ENCODE measurements at places on chromosomes 4 and X.

DNA sequence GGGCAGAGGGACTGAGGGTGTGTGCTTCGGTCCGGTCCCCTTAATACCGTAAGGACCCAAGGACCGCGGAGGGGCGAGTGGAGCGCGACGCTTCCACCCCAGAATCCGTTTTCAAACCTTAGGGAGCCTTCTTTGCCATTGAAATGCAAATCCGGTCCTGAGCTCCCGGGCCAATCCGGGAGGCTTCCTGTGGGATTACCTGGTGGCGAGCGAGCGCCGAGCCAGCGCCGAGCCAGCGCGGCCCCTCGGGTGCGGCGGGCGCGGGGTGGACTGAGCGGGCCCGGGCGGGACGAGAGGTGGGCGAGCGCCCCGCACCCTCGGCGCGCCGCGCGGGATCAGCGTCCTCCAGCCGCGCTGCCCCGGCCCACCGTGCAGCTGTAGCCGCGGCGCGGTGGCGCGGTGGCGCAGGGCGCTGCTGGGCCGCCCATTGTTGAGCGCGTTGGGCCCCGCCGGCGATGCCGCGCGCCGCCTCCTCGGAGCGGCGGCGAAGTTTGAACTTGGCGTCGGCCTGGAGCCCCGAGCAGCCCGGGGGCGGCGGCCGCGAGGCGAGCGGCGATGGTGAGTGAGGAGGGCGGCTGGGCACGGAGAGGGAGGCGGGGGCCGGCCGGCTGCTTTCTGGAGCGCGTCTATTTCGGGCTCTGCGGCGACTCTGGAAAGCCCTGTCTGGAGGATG, 208.7 kb downstream of the SOWAHB start:
- peak; percentile 5 for DNase-seq

GRCh38 chr4:164977243-164978164, at the start of gene TRIM61:
Gene TRIM61 (minus strand): TSS chr4:164977657. CDS start chr4:164970002, 7,655 bp downstream.
- DNase-seq: no peak

- DNase-seq: no peak
These were observed 144.3 kb downstream of the RTL3 start for GRCh38 chrX:78514852-78515251.

DNA sequence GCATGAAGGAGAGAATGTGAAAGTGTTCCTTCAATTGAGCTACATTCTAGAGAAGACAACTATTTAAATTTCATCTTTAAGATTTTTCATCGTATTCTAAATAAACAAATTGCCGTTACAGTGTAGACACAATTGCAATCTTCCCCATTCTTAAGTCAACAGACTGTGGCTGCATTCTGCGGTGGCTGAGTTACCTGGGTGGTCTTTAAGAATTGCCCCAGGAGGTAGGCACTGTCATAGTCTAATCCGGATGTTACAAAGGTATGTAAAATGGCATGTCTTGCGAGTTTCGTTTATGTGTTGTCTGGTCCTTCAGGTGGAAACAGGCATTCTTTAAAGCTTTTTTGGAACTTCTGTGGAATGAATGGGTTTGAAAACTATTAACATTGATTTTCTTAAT, 586.1 kb upstream of the PITX2 start:
- DNase-seq: no peak

- DNase-seq: no peak
These were observed 49.9 kb upstream of the SLC4A4 start for GRCh38 chr4:71288875-71289274.

GRCh38 chr4:111838406-111838930, 306.8 kb upstream of the FAM241A start:
- no peak for DNase-seq

DNA sequence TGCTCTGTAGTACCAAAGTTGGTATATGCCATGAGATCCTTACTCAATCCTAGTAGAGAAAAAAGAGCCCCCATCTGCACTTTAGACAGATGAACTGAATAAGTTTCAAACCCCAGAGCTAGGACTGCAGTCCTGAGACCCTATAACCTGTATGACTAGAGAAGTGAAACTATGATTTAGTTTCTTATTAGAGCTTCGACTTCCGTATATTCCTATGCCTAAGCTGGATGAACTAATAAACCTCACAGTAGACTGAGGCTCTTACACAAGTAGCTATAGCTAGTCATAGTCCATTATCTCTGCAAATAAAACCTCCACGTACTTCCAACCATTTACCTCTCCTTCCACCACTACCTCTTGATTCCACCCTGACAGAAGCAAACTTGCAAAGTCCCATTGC, 6.3 kb upstream of the OTUD4 start:
- no peak for DNase-seq

DNA sequence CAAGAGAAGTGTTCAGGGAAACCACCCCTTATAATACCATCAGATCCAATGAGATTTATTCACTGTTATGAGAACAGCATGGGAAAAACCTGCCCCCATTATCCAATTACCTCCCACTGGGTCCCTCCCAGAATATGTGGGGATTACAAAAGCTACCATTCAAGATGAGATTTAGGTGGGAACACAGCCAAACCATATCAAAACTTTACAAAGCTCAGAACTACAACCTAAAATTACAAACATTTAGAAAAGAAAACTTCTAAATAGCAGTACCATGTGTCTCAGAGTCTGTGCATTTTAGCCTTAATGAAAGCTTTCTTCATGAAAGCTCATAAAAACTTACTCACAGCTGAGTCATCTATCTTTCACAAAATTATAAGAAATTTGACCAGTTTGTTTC, 1442.8 kb upstream of the PCDH7 start:
- DNase-seq: no peak

- DNase-seq: no peak
These were observed 6.2 kb downstream of the NCAPG start for GRCh38 chr4:17817027-17817426.
